Stimulated activated CD8-positive, alpha-beta memory T cell treated with anti-CD3 and anti-CD28 coated beads, Interleukin-4, amount 100 ng/mL, for 1 hour (primary cell): ENCODE measurements at places on chromosomes 5 and 9.

DNA sequence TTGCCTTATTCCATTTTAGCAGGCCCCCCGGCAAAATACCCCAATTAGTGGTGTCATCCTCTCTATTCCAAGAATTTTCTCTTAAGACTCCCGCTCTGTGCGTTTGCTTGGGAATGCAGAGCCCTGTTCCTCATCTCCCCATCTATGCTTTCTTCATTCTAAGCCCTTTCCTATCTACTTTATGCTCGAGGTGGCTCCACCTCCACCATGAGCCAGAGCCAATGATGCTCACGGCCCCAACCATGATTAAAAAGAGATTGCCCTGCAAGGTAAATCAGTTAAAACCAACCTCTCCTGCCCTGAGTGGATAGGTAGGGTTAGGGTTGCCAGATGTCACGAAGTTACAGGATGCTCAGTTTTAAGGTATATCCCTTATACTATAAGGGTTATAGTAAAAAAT lies 677 bp upstream of the TXNDC15 start:
- no peak for DNase-seq

GRCh38 chr5:1743061-1743768 lies 56.4 kb downstream of the MRPL36 start:
- DNase-seq, result no peak

- DNase-seq, result no peak
Observed at GRCh38 chr9:70491426-70492318, 77.2 kb upstream of the KLF9 start.

DNA sequence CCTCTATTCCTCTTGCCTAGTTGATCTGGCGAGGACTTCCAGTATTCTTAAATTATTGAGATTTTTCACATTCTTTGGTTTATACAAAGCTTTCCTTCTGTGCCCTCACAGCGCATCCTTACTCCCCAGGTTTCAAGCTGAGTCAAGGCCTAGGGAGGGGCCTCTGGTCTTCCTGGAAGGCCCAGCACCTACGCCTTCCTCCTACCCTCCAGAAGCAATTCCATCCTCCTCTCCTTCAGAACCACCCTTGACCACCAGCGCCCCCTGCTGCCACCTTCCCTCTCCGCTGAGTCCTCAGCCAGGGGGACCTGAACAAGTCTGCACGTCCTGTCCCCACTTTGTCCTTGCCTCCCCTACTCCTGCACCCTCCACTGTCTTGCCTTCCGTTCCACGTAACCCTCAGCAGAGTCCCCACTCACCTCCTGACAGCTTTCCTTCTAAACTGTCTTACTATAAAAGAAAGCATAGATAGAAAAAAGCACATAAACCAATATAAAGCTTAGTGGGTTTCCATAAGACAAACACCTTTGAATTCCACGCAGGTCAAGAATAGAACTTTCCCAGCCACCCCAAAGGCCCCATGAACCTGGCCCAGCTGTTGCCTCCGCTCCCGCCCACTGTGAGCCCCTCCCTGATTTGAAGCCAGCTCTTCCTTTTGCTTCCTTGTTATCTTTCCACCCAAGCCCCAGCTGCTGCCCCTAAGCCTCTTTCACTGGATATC lies 63.0 kb upstream of the CTSL start:
- DNase-seq, result no peak

- no peak for DNase-seq
Observed at GRCh38 chr9:90904706-90905478, 103.3 kb downstream of the SYK start.

- DNase-seq, result no peak
Observed at GRCh38 chr9:114487607-114488300, 17.5 kb downstream of the WHRN start.

GRCh38 chr5:94442991-94443390 lies 175.4 kb downstream of the KIAA0825 start:
- DNase-seq, result no peak
